ENCODE measurements at places on chromosomes 1 and 21.

- no peak for DNase-seq
Observed at GRCh38 chr1:45667321-45668111, 18.8 kb downstream of the GPBP1L1 start.

DNA sequence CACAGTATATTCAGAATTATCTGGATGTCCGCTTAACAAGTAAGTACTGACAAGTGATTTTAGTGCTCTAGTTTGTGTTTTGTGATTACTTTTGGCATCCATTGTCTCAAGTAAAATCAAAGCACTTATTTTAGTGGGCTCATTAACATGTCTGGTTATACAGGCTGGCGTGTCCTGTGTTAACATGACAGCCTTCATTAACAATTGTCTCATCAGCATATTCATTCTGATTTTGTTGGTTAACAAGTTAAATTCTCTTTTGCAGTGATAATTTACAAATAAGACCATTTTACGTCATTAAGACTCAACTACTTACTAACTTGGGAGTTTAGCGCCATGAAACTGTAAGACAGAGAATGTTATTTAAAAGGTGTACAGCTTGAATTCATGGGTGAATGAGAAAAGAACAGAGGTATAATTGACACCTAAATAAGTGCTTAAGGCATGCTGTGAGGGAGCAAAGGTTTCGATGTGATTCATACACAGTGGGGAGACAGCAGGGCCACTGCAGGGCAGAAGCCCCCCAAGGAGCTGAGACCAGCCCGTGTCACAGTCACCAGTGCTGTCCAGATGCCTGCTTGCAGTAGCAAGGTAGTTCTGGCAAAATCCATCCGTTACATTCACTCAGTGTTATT is 22.4 kb downstream of the TAF5L start:
- DNase-seq = no peak

GRCh38 chr1:31105646-31106045 is 40.1 kb upstream of the PUM1 start:
- DNase-seq = no peak

DNA sequence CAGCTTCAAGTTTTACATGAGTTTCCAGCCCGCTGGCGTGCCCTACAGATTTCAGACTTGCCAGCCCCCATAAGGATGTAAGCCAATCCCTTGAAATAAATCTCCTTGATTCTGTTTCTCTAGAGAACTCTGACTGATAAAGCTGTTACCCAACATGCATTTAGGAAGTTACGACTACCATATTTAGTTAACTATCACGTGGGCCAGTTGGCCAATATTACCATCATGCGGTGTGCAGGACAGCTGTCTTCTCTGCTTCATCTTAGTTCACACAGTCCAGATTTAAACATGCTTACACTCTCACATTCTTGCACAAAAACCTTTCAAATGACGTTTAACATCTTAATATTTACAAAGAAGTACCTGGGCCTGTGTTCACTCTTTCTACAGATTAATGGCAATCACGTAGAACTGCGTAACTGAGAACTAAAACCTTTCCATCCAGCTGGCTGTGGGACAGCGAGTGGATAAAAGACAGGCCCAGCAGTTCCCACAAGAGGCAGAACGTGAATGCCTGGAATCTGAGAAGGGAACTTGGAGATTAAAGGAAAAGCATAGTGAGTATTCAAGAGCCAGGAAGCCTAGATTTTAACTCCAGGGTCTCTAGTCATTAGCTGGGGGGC is 20.8 kb downstream of the FAM177B start:
- no peak for DNase-seq

DNA sequence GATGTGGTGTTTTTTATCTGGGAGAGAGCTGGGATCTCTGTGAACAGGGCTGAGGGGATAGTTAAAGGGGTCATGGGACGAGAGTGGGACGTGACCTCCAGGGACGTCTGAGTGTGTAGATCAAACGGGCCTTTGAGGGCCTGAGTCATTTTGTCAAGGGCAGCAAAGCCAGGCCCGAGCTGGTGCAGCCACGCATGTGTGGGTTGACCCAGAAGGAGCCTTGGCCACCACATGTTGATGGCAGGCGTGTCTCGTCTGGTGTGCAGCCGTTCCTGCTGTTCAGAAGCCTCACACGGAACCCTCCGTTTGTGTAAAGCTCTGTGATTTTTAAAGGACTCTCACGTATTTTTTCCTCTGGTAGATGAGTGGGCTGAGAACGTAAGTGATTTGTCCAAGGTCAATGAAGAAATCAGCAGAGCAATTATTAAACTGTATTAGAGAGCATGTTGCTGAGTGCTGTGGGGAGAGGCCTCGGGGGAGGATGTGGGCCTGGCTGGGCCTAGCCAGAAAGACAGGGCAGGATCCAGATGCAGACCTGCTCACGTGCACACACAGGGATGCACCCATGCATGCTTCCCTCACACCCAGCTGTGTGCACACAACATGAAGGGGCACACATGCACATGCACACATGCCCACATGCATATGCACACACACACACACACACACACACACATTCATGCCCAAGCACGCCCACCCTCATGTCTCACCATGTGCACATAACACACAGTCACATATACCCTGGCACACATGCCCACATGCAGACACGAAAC is 89.8 kb downstream of the AJAP1 start:
- no peak for DNase-seq

DNA sequence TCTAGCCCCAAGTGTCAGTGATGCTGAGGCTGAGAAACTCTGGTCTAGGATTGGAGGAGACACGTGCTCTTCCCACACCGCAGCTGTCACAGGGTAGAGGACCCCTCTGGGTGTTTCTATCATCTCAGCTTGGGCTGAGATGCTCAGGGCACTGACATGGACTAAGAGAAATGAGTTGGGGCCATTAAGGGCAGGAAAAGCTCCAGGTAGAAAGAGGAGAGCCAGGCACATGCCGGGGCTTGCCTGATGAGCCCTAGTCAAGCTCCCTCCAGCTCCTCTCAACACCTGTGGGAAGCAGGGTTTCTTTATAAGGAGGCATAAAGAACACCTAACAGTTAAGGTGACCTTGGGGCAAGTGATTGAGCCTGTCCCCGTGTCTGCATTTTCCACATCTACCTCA is 17.3 kb downstream of the ABCA4 start:
- no peak for DNase-seq

DNA sequence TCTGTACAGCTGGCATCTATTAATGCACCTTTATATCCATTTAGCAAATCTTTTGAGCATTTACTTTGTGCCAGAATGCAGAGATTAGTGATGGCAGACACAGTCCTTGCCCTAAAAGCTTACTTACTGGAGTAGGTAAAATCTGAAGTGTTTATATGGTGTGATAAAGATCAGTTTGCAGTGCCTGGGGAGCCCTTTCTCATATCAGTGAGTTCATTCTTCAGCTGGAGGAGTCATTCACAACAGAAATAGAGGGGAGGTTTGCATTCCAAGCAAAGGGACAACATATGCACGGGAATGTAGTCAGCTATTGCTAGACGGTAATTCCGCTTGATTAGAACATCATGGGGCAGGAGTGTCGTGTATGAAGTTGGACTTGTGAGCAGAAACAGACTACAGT is 8.4 kb downstream of the SLC35F3 start:
- no peak for DNase-seq

- DNase-seq = no peak
Observed at GRCh38 chr1:31872658-31873636, 57.1 kb upstream of the SPOCD1 start.

- DNase-seq = no peak
Observed at GRCh38 chr1:113286156-113286555, 104.2 kb upstream of the MAGI3 start.

Data from stimulated activated CD8-positive, alpha-beta memory T cell treated with anti-CD3 and anti-CD28 coated beads, Interleukin-2, amount 100 ng/mL, for 1 hour (primary cell).